NB4 (cell line): ENCODE measurements at places on chromosomes 1 and 21.
A peak's percentile ranks its signal among the peaks of the same experiment; 100 is the strongest.

- DNase-seq: no peak
Observed at GRCh38 chr1:169487133-169487532, 1.4 kb upstream of the SLC19A2 start.

DNA sequence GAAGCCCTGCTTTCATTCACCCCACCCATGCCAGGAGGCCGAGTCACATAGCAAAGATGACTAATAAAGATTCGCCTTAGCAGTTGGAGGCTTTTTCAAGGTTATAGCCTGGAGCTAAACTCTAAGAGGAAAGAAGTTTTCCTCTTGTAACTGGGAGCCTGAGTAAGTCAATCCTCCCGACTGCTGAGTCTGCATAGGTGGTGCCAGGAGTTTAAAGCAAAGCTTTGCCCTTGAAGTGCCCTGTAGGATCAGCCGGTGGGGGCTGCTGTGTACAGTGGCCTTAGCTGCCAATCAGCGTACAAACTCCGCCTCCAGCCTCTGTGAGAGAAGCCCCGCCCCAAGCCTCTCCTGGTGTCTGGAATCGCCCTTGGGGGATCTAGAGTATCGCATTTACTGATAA is 147.5 kb upstream of the SPATA6 start:
- DNase-seq: peak; percentile 45

DNA sequence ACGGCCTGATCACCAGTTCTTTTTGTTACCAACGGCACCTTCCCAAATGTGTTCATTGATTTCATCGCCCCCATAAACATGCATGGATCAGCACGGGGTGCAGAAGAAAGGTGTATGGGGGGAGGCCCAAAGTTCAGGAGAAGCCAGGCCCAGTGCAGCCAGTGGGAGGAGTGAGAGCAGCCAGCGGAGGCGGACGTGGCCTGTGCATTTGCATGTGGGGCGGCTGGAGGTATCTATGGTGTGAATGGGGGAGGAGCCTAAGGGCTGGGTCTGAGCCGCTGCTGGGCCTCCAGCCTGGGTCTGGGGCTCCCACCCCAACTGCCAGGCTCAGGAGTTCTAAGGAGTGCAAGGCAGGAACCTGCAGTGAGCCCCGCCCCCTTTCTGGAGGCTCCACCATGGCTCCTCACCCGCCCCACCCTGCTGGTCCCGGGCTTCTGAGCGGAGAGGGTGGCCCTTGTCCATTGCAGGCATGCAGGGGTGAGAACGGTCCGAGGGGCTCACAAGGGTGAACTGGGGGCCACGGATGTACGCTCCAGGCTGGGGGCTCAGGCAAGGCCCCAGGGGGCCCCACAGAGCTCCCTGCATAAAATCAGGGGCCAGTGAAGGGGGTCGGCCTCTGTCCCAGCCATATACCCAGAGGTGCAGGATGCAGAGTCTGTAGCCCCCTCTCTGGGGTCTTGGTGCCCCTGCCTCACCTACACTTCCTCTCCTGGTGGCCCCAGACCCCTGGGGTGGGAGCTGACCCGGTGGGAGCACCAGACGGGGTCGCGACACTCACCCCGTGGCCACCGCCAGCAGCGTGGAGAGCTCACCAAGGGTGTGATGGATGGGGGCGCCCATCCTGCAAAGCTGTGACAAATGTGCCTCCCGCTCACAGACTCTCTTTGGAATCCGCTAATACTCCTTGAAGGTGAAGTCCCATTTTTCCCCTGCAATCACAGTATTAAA is 31.3 kb upstream of the TTC34 start:
- DNase-seq: no peak

GRCh38 chr1:155864393-155864792 is 5.0 kb downstream of the SYT11 start:
- DNase-seq: no peak

DNA sequence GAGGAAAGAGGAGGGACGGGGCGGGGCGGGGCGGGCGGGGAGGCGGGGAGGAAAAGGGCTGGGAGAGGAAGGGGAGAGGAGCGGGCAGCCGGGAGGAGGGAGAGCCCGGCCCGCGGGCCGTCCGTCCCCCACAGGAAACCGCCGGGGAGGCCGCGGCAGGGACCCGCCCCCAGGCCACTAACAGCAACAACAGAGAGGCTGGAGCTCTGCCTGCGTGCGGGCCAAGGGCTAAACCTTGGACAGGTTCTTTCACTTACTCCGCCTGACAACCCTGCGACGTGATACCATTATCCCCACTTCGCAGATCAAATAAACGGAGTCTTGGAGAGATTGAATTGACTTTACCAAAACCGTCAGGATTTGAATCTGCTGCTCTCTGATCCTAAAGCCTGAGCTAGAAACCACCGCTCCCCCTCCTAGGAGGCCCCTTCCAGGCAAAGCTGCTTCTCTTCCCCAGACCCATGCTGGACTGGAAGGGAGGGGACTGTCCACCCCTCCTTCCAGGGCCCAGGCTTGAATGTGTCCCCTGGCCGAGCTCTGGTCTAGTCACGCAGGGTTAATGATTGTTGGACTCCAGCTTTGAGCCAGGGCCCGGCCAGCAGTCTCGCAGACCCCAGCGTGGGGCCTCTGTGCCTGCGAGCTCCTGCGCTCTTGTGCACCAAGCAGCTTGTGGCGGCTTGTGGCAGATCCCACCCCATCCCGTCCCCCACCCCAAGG is at the start of gene EVA1B:
Gene EVA1B (minus strand): TSS at position 10 of the 717 bp plus-strand sequence. CDS start 608 bp downstream, outside the sequence.
- peak; percentile 92 for DNase-seq

DNA sequence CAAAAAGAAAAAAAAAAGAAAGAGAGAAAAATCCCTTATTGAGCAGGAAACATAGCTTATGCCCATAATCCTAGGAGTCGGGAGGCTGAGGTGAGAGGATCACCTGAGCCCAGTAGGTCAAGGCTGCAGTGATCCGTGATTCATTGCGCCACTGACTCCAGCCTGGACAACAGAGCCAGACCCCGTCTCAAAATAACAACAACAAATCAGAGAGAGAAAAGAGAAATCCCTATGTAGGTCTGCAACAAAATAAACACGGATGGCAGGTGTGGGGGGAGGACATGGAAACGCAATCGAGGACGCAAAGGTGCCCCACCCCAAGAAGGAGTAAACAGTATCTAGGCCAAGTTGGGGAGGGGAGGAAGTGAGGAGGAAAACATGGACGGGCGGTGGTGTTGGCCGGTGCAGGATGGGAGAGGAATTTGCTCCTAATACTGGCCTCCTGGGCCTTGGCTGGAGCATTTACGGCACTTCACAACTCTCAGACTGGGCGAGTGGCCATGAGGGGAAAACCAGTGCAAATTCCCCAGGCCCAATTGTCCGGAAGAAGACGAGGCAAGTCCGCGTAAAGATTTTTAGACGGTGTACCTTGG is 609 bp upstream of the CHTOP start:
- DNase-seq: no peak

DNA sequence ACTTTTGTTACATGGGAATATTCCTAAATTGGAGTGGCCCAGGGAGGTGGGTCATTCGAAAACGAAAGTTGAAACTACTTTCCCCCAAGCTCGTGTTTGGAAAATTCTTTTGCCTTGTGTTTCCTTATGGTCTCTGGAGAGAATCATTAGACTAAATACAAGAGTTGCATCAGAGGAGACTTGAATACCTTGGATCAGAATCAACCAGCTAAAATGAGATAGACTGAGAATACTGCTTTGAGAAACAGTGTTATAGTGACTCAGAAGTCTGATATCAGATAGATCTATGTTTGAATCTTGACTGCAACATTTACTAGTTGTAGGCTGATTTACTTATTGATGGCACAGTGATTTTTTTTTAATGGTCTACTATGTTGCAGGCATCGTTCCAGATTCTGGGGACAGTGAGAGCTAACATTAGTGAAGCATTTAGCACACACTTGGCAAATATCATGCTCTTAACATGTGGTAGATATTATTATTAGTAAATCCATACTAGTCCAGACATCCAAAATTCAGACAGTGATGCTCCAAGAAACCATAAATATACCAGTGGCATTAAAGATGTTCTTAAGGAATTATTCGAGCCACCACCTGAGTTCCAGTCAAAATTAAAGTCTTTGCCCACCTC is 12.9 kb upstream of the ACTN2 start:
- DNase-seq: no peak

- DNase-seq: peak; percentile 18
Observed at GRCh38 chr1:52037402-52037814, 3.8 kb upstream of the KTI12 start.

DNA sequence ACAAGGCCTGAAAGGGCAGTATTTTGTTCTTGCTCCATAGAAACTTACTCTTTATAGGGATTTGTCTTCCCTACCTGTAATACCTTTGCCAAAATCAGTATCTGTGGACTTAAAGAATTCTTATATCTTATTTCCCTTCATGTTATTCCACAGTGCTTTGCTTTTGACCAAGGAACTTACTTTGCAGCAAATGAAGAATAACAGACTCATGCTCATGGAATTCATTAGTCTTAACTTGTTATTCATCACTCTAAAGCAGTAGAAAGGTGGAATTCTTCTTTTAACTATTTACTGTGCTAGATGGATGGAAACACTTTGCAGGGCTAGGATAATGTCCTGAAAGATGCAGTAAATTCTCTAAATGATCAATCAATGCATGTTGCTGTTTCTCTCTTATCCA is 45.9 kb downstream of the DUSP10 start:
- DNase-seq: no peak

GRCh38 chr1:29651246-29651645 is 414.9 kb downstream of the PTPRU start:
- no peak for DNase-seq

DNA sequence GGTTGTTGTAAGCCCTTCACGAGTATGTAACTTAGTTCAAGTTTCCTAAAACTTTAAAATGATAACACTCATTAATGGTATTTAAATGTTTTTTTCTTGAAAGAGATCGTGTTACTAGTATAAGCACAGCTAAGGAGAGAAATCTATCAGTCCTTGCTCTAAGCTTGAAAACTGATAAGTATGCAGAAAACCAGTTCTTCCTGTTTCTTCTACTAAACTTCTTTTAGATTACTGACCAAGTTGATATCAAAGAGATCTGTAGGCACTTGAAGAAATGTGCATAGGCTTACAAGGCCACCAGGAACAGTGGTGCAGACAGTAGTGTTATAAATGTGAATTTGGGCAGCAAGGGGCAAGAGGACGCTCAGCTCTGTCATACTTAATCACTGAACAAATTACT is 3.9 kb downstream of the EFCAB14 start:
- DNase-seq: no peak

DNA sequence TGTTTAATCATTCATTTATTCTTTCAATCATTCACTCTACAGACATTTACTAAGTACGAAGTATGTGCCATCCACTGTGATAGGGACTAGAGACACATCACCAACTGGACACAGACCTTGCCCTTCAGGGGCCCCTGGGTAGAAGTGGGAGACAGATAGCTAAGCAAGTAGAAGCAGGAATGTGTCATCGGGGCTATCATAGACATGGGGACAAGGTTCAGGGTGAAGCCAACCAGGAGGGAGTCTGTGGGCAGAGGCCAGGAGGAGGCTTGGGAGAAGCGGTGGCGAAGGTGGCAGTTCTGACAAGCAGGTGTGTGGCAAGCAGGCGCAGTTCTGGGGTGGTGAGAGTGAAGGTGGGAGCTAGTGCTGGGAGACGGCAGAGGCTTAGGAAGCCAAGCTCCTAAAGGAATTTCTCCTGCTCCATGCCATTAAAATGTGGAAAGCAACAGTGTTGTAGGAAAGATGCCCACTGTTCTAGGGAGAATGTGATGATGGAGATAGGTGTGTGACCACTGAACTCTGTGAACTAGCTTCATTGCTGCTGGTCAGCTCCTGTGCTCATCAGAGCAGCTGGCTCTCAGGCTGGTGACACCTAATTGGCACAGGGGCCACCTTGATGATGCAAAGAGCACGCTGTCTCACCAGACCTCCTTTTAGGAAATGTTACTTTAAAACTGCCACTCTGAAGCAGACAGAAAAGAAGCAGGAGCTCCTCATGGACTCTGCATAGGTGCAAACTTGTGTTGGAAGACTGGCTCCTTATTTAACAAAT is 79.7 kb upstream of the LPGAT1 start:
- no peak for DNase-seq

- DNase-seq: no peak
Observed at GRCh38 chr21:41506005-41506594, 1.9 kb downstream of the TMPRSS2 start.

DNA sequence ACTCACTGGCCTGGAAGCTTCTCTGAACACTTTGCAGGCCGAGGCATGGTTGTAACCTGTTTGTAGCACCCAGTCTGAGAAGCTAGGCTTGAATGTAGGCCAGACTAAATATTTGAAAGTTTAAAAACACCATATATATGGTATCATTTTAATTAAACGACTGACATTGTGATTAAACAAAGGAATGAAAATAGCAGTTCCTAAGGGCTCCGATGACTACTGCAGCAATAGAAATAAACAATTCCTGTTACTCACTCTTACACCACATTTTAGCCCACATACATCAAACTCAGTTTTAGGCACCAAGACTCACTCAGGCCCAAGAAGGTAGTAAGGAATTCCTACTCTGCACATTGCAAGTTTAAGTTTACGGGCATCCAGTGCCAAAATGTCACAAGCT is 281.2 kb downstream of the AKT3 start:
- no peak for DNase-seq

- peak; percentile 44 for DNase-seq
Observed at GRCh38 chr1:9425859-9426258, 113.4 kb upstream of the SLC25A33 start.

GRCh38 chr1:44227211-44227610 is 13.9 kb downstream of the DMAP1 start:
- peak; percentile 29 for DNase-seq

GRCh38 chr1:31733389-31734219 is 29.8 kb upstream of the COL16A1 start:
- DNase-seq: no peak

- peak; percentile 89 for DNase-seq
Observed at GRCh38 chr1:32724678-32725614, 22.4 kb upstream of the SYNC start.

DNA sequence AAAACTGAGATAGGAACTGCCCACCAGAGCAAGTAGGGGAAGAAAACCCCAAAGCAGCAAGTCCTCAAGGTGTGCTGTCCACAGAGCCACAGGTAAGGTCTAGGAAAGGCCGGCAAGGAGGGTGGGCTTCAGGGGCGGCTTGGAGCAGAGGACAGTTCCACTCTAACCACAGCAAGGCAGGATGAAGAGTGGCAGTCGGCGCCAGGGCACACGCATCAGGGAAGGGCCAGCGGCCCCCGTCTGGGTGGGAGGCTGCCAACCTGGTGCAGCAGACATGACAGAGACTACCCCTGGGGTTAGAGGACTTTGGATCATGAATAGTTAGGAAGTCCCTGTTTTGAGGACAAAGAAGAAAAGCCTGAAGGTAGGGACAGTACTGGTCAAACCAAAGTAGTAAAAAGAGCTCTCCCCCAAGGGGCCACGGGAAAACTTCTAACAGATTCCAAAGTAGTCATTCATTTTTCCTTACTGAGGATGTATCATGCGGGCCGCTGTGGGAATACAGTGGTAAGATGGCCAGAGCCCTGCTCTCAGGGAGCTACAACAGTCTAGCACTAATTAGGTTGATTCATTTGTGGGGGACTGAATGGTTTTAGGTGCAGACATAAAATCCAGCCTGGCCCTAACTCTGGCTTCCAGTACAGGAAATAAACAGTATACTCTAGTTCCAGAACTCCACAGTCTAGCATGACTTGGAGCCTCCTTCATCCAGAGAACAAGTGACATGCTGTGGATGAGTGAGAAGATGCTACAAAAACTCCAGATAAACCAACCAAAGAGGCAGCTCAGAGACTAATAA is 3.5 kb upstream of the RAP1GAP start:
- DNase-seq: no peak

GRCh38 chr1:65056234-65056633 is 89.9 kb upstream of the JAK1 start:
- peak; percentile 67 for DNase-seq
